ENCODE measurements at places on chromosomes 3 and 15.

DNA sequence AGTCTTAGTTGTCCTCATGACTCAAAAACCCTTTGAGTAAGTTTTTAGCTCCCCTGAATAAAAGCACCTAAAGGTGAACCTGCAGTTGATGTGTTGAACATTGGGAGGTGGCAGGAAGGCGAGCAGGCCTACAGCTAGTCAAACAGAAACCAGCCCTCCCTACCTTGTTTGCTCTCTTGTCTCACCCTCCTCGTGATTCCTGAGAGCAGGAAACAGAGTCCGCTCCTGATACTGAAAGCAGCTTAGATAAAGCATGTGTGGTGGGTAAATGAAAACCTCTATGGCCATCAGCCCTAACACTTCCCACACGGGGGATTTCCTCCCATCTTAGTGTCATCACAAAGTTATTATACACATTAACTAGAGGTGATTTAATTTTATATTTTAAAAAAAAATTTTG is 21.8 kb upstream of the CLDN18 start:
- no peak for DNase-seq

DNA sequence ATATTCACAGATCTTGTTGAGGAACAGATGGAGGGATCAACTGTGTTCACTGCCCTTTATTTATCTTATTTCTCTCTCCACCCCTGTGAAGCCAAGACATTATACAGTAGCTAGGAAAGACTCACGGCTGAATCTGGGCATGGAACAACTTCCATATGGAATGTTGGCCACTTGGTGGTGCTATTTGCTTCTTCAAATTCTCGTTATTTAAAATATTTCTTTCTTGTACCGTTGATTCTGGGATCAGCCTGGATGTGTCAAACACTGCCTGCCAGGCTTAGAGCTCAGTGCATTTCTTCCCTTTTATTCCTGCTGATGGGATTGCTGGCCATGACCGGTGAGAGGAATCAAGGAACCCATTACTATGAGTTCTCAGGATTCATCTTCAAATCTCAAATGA is 17.5 kb upstream of the GASK1A start:
- DNase-seq = no peak

GRCh38 chr3:48716508-48716981 is 476 bp downstream of the IP6K2 start:
- peak; percentile 10 for DNase-seq

DNA sequence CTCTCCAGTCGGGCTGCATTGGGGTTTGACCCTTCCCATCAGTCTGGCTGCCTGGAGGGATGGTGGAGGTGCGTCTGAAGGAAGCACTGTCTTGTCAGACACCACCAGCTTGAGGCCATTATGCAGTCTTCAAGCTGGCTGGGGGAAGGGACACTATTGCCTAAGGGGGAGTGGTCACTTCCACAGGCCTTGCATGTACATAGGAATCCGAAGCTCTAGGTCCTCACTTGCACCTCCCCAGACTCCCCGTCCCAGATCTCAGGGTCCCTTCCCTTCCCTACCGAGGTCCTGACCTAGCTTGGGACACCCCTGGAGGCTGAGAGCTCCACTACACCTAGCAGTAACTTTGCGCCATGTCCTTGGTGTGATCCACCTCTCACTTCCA is 48.6 kb upstream of the KLF13 start:
- DNase-seq = no peak

DNA sequence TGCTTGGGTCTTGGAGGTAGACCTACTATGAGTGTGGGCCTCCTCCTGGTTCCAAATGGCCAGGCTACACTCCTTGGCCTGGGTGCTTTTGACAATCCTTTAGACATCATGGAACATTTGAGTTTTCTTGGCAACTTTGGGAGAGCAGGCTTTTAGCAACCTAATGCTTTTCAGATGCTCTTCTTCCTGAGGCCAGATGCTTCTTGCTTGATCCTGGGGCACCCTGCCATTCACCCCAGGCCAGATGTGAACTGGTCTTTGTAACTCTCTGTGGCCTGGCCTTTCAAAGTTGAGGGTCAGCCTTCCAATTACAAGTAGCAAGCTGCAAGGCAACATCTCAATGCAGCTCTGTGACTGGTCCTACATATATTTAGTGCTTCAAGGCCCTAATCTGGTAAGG is 40.5 kb downstream of the RTP1 start:
- no peak for DNase-seq

- DNase-seq = no peak
Observed at GRCh38 chr15:47862402-47862801, 145.1 kb downstream of the SEMA6D start.

DNA sequence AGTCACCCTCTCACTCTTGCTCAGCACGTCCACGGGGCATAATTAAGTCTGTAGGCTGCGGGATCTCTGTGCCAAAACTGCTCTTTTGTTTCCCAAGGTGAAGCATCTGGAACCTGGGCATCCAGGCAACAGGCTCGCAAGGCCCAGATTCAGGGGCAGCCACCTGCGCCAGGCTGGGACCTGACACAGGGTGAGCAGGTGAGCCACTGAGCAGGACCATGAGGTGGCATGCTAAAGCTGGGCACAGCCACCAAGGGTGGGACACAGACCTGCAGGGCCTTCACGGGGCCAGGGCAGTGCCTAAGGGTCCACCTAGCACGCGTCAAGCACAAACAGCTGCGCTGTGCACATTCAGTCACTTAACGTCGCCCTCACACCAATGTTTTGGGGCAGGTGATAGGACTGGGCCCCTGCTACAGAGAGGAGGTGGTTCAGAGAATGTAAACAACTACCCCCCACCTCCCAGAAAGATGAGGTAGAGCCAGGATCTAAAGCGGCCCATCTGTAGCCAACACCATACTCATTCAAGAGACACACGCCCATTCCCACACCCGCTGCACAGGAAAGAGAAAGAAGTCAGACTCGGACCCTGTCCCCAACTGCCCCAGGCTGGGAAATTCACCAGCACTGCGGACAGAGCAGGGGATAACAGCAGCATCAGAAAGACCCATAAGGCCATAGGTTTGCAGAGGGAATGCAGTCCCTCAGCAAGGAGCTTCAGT is 16.3 kb downstream of the XXYLT1 start:
- no peak for DNase-seq

GRCh38 chr15:51160484-51160883 is 65.8 kb upstream of the TNFAIP8L3 start:
- no peak for DNase-seq

DNA sequence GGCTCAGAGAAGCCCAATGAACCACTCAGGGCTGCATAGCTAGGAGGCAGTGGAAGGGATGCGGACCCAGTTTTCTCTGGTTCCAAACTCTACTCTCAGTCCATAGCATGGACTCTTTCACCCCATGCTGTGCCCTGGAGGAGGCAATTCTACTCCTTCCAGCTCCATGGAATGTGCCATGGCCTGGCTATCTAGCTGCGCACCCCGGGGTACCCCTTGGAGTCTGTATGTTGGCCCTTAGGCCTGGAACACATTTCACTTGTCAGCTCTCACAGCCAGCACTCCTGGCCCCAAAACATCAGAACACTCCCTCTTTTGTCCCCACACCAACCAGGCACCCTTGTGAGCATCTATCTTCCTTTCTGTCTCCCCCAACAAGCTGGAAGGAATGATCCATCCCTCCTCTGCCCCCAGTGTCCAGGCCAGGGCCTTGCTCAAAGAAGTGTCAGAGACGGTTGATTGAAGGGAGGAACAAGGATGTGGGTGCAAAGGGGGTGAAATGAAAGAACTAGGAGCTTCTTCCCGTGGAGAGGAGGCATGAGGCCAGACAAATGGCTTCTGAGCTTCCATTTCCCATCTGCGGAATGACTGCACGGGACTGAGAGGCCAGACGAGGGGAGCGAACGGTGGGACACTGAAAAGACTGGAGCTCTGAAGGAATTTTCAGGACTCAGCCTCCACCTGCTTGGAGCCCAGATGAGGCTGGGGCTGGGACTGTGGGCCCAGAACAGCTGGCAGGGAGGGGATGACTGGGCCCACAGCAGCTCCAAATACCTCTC is 2.8 kb downstream of the PRSS50 start:
- DNase-seq = no peak

- no peak for DNase-seq
Observed at GRCh38 chr3:106115557-106115956, 246.7 kb upstream of the CBLB start.

GRCh38 chr15:40285151-40285550 is 2.3 kb upstream of the ANKRD63 start:
- no peak for DNase-seq

DNA sequence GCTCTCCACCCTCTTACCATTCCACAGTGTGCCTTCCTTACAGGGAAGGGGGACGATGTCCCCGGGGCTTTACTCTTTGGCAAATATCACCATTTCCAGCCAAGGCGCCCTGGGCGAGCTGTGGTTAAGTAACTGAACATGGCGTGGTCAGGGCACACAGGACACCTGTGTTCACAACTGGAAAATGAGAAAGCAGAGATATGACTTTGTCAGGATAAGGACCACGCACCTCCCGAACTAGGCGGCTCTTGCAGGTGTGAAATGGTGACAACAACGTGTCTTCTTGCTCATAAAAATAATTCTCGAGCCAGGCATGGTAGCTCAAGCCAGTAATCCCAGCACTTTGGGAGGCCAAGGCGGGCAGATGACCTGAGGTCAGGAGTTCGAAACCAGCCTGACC is 154.8 kb downstream of the LRRC28 start:
- no peak for DNase-seq

DNA sequence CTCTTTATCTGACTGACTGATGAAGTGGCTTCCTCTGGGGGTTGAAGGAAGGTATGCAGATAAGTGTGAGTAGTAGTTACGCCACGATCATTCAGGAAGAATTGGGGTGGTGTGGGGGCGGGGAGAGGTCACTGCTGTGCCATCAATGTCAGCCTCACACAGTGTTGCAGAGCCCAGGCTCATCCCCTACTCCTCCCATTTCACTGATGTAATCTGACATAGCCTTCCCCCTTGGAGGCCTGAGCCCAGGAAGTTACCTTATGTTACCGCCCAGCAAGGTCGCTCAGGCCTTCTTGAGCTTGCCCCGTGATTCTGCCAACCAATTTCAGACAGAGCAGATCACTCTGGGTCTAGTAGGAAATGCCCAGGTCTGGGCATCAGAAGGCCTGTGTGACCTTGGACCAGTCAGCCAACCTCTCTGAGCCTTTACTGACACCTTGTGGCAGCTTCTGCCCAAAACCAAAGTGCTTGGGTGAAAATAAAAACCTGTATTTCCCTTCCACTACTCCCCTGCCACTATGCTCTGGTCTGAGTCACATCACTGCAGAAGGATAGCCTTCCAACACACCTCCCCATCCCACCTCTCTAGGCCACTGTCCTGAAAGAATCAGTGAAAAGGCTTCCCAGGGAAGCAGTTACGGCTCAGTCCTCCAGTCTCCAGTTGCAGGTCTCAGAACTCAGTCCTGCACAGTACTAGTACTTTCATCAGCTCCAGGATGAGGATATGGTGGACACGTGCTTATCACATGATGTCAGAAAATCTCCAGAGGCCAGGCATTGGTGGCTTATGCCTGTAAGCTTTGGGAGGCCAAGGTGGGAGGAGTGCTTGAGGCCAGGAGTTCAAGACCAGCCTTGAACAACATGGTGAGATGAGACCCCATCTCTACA is 28.1 kb upstream of the INSYN1 start:
- DNase-seq = no peak

GRCh38 chr15:74584779-74585178 is 30.9 kb upstream of the CLK3 start:
- no peak for DNase-seq

DNA sequence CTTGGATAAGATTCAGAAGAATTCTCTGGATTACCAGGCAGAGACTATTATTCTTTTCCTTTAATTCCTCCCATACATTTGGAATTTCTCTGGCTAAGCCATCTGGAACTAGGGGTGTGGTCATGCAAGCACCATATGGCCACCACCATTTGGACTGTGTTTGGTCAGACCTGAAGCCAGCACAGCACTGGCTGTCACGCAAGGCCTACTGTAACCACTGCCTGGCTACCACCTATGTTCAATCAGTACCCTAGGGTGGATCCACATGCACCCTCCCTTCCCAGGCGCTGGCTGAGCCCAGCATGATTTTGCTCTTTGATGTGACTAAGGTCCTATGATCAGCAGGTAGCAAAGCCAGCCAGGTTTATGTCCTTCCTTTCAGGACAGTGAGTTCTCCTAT is 287.8 kb upstream of the GOLIM4 start:
- DNase-seq = no peak

- no peak for DNase-seq
Observed at GRCh38 chr3:21446027-21446426, 305.0 kb downstream of the ZNF385D start.

- DNase-seq = no peak
Observed at GRCh38 chr15:85154061-85154460, 172.4 kb downstream of the PDE8A start.

- no peak for DNase-seq
Observed at GRCh38 chr3:16084887-16085286, 89.6 kb upstream of the GALNT15 start.

DNA sequence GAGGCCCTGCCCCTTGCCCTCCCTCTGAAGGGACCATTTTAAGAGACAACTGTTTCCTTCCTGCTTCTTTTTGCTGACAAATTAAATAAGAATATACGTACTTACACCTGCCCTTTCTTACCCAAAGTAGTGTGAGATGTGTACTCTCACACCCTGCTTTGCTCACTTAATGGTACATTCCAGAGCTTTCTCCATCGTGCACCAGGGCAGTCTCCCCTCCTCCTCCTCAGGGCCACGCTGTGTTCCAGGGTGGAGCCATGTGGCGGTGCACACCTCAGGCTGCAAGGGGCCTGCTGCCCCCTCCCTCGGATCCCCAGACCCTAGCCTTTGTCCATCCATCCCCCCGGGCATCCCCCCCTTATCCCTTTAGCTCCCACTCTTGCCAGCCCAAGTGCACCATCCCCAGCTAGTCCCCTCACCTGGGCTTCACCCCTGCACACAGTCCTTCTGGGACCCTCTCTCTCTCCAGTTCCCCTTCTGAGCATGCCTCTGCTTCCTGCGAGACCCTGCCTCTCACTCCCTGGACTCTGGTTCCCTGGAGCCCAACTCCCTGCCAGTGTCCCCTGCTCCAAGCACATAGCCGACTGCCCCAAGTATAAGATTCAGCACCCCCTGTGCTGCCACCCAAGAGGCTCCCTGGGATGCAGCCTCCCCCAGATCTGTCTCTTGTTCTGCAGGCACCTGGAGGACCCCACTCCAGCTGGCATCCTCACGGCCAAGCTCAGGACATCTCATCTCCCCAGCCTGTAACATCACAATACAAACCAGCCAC is 89.5 kb upstream of the IQSEC1 start:
- DNase-seq = no peak

- peak; percentile 26 for DNase-seq
Observed at GRCh38 chr3:15647611-15648167, 46.1 kb downstream of the BTD start.

DNA sequence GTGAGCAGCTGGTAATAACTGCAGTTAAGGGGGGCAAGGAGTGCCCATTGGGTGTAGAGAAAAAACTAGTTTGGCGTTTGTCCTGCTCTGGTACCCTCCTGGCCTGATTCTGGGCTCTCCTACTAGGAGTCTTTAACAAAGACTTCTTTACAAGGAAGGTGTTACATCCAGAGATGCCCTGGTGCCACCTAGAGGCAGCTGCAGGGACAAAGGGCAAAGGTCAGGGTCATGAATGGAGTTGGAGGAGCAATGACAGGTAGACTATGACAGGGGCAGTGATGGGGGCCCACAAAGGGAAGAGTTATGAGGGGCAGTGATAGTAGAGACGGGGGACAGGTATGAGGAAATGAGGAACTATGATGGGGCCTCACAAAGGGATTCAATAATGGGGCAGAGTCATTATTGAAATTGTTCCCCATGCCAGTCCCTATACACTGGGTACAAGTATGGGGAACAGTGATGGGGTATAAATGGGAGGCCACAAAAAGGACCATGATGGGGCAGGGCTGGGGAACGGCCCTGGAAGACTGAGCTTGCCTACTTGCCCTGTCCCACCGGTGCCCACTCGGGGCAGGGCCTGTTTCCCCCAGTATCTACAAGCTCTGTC is 7.9 kb downstream of the CCDC71 start:
- DNase-seq = peak; percentile 62

Measured in activated CD4-positive, alpha-beta T cell treated with anti-CD3 and anti-CD28 coated beads, Interleukin-2, amount 50 U/mL, for 4 hours (primary cell).